ENCODE measurements at places on chromosomes 16 and 17.

DNA sequence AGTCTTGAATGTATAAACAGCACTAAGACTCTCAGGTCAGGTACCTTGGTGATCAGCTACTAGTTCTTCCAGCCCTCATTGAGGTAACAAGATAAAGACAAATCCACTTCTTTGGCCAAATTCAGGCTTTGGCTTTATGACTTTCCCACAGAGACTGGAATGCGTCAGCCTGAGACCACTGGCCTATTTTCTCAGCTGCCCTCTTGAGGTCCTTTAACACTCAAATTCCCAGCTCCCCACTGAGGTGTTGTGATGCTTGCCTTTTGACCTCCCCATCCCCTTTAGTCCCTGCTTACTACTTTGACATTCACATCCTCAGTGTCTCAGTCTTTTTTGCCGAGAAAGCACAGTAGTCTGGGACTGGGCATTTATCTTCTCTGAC, 10.6 kb downstream of the TNFAIP1 start:
- no peak for DNase-seq

GRCh38 chr16:56989988-56990387, 631 bp downstream of the NLRC5 start:
- no peak for DNase-seq

DNA sequence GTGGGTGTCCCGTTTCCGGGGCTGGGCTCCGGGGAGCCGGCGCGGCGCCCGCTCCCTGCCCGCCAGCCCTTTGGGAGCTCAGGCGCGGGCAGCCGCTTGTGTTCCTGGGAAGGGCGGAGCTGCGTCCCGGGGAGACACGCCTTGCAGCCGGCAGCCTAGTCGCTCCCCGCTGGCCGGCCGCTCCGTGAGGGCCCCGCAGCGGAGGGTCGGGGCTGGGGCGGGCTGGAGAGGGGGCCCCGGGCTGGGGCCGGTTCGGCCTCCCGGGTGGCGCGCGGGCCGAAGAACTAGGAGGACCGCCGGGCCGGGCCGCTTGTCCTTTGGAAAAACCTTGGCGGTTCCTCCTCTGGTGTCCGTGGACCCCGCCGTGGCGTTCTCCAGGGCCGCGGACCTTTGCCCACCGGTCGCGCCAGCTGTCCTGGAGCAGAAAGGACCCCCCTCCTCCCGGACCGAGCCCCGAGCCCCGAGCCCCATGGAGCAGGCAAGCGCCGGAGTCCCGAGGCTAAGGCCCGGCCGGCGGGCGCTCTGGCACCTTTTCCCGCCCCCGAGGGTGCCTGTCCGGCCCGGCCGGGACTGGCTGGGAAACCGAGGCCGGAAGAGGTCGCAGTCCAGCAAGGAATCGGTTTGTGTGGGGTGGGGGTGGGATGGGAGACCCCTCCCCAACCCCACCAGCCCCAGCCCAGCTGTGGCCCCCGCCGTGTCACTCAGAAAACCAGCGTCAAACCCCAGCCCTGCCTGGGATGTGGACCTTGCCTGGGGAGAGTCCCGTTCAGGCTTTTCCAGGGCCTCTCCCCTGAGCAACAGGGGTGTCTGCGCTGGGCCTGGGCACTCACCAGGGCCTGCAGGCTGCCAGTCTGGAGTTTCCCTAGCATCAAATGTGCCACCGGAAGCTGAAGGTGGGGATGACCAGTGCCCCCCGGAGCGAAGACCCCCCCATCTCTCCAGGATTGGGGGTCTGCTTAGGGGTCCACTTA, 6.8 kb upstream of the TBC1D3B start:
- no peak for DNase-seq

GRCh38 chr16:55703003-55704001, 47.5 kb downstream of the SLC6A2 start:
- DNase-seq = no peak

DNA sequence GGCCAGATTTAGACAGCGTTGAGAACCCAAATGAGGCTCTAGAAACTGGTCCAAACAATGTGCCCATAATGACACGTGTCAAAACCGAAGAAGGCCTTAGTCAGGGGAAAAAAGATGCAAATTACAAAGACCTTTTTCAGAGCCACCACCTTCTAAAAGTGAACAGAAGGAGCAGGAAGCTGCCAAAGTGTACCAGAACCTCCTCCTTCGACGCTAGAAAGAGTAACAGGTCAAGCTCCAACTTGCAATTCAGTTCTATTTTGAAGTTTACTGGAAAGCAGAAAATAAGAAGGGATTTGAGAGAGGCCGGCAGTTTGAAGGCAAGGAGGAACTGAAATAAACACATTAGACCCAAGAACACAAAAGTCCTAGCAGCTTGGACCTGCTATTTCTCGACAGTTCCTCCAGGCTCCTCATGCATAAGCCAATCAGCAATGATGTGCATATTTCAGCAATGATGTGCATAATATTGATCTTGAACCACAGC, 61.8 kb downstream of the XYLT1 start:
- no peak for DNase-seq

DNA sequence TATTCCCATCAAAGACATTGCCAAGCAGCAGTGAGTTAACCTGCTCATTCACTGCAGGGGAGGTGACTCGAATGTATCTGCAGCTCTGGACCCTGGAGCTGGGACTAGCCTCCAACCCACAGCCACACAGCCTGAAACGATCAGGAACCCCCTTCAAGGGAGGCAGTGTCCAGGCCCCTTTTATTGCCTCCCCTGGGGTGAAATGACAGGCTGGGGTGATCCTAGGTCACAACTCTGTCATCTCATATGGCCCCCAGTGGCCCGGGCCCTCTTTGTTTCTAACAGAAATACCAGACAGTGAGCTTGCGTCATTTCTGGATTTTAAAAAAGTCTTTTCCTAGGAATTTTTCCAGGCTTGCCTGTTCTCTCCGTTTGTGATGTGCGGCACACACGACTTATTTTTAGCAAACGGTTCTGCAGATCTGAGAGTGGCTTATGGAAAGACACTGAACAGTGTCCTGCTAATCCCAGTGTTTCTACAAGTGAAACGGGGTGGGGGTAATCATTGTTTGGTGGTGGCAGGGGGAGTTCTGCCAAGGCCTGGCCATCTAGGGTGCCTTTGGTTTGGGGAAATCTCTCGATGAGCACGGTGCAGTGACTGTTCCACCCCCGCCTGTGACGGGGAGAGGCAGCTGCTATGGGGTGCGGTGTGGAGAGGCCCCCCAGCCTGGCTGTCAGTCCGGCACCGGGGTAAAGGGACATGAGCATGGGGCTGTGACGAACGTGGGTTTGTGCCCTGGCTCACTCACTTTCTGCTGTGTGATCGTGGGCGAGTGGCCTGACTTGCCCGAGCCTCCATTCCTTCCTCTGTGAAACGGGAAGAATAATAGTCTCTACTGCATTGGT, 27.2 kb downstream of the NAGPA start:
- DNase-seq = no peak

GRCh38 chr16:50461400-50461760, 86.8 kb upstream of the NKD1 start:
- no peak for DNase-seq

- no peak for DNase-seq
These were observed 113.0 kb downstream of the COPRS start for GRCh38 chr17:31745964-31746600.

DNA sequence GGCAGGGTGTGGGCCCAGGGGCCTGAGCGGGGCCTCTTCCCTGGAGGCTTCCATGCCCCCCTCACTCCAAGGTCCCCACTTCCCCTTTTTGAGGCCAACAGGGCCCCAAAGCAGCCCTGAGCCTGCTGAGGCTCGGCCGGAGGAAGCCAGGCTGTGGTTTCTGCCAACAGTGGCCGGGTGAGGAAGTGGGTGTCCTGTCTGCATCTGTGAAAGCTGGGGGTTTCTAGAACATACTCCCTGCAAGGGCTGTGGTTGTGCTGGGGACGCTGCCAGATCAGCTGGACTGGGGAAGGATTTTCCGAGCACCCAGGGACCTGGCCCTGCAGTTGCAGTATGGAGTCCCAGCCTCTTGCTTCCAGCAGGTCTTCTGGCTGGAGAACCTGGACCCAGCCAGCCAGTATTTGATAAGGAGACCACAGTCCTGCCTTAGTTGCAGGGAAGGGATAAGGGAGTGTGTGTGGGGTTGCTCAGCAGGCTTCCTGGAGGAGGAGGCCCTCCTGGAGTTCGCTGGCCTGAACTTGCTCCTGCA, 15.7 kb downstream of the ADCY7 start:
- DNase-seq = no peak

GRCh38 chr16:82533189-82533588, 93.6 kb upstream of the CDH13 start:
- DNase-seq = no peak

DNA sequence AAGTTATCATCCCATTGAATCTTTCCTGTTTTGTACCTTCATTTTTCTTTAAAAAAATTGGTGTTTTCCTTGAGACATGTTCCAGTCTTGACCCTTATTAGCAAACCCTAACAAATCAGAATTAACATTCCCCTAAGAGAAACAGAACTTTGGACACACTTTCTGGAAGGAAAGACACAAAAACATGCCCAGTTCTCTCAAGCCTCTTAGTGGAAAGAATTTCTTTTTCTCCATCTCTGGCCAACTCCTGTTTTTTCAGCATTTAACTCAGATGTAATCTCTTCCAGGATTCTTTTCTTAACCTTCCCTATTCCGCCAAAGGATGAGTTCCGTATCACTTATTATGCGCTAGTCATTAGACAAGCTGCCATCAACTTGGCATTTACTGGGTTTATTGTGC, 23.9 kb upstream of the CDH8 start:
- no peak for DNase-seq

GRCh38 chr17:27491713-27492190, 35.5 kb downstream of the KSR1 start:
- peak; percentile 86 for DNase-seq

DNA sequence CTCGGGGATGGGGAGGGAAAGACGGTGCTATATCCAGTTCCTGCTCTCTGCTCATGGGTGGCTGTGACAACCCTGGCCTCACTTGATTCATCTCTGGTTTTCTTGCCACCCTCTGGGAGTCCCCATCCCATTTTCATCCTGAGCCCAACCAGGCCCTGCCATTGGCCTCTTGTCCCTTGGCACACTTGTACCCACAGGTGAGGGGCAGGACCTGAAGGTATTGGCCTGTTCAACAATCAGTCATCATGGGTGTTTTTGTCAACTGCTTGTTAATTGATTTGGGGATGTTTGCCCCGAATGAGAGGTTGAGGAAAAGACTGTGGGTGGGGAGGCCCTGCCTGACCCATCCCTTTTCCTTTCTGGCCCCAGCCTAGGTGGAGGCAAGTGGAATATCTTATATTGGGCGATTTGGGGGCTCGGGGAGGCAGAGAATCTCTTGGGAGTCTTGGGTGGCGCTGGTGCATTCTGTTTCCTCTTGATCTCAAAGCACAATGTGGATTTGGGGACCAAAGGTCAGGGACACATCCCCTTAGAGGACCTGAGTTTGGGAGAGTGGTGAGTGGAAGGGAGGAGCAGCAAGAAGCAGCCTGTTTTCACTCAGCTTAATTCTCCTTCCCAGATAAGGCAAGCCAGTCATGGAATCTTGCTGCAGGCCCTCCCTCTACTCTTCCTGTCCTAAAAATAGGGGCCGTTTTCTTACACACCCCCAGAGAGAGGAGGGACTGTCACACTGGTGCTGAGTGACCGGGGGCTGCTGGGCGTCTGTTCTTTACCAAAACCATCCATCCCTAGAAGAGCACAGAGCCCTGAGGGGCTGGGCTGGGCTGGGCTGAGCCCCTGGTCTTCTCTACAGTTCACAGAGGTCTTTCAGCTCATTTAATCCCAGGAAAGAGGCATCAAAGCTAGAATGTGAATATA, 4.8 kb upstream of the LASP1NB start:
- no peak for DNase-seq

DNA sequence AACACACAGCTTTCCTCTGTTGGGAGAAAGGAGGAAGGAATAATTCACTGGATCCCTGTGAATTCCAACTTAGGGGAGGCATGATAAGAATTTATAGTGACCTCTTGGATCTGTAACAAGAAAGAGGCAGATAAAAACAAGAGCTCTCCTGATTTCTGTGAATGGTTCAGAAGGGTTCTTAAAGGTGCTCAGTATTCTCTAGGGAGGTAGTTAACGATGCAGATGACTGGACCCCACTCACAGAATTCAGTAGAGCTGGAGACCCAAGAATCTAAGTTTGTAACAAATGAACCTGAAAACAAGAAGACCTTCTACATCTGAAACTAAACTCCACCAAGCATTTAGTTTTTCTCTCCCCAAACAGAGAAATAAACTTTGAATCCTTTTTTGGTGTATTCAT, 8.6 kb downstream of the ZNRF1 start:
- DNase-seq = no peak

DNA sequence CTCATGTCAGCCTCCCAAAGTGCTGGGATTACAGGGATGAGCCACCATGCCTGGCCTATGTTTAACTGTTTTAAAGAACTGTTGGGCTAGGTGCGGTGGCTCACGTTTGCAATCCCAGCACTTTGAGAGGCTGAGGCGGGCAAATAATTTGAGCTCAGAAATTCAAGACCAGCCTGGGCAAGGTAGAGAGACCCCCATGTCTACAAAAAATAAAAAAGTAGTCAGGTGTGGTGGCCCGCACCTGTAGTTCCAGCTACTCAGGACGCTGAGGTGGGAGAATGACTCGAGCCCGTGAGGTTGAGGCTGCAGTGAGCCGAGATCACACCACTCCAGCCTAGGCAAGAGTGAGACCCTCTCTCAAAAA, 1.9 kb upstream of the ITGAL start:
- no peak for DNase-seq

GRCh38 chr16:76243620-76244019, 33.6 kb upstream of the CNTNAP4 start:
- DNase-seq = no peak

GRCh38 chr16:71648921-71649320, 22.9 kb downstream of the MARVELD3 start:
- no peak for DNase-seq

GRCh38 chr16:87687126-87687910, 78.5 kb downstream of the KLHDC4 start:
- no peak for DNase-seq

GRCh38 chr16:88015806-88016140, 64.5 kb downstream of the BANP start:
- no peak for DNase-seq

- no peak for DNase-seq
These were observed 1.2 kb upstream of the NFATC3 start for GRCh38 chr16:68083861-68084503.

Data from hematopoietic multipotent progenitor cell treated with erythropoietin and hydrocortisone succinate and interleukin-3 and kit ligand, for 17 days (in vitro differentiated cells).